ENCODE measurements at places on chromosomes 13 and 19. TPM values are rescaled to one million over a fixed set of nuclear protein-coding genes. Genes with fewer than 3 reads are reported as not detected.

- H3K36me3 ChIP-seq, result no peaks in the 10 kb centered on the region
- no peaks in the 10 kb centered on the region for H3K4me1 ChIP-seq
- no peak for DNase-seq
- no peak overlapping the region for H3K27ac ChIP-seq
- H3K4me3 ChIP-seq, result no peak overlapping the region
- no peaks in the 10 kb centered on the region for H3K27me3 ChIP-seq
Measured at GRCh38 chr13:46846726-46847125, 49.8 kb upstream of the ESD start.

- H3K36me3 ChIP-seq, result no peaks in the 10 kb centered on the region
- H3K4me1 ChIP-seq, result no peaks in the 10 kb centered on the region
- H3K27me3 ChIP-seq, result no peaks in the 10 kb centered on the region
- no peak overlapping the region for H3K27ac ChIP-seq
Measured at GRCh38 chr13:25699056-25699455, 327.3 kb downstream of the ATP8A2 start.

- peaks cover 28% of the 10 kb centered on the region for H3K36me3 ChIP-seq
- H3K4me3 ChIP-seq, result no peak overlapping the region
- DNase-seq, result no peak
- H3K27ac ChIP-seq, result peak overlapping the region; percentile 83
- no peaks in the 10 kb centered on the region for H3K27me3 ChIP-seq
- peaks cover 19% of the 10 kb centered on the region for H3K4me1 ChIP-seq
Measured at GRCh38 chr19:6457958-6458694, 1.5 kb downstream of the SLC25A23 start.

DNA sequence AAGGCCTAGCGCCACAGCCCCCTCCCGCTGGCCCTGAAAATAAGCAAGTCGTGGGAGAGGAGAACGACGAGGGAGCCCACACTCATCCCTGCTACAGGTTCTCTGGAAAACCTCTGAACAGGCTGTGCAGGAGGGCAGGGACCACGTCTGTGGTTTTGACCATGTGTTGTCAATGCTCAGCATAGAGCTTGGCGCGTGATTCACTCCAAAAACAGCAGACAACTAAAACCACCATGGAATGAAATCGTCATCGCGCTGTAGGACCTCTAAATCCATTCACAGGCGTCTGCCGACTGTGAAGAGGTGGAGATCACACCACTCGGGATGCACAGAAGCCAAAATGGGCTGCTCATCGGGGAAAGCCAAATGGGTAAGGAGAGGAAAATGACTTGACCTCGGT is 121.3 kb downstream of the COL4A1 start:
- H3K27ac ChIP-seq, result no peak overlapping the region
- DNase-seq, result no peak
- H3K27me3 ChIP-seq, result no peaks in the 10 kb centered on the region
- H3K36me3 ChIP-seq, result peaks cover 100% of the 10 kb centered on the region

- DNase-seq, result no peak
- no peaks in the 10 kb centered on the region for H3K36me3 ChIP-seq
- no peak overlapping the region for H3K27ac ChIP-seq
- no peak overlapping the region for H3K4me3 ChIP-seq
- no peaks in the 10 kb centered on the region for H3K27me3 ChIP-seq
Measured at GRCh38 chr19:31220540-31220939, 128.7 kb downstream of the TSHZ3 start.

- DNase-seq, result peak; percentile 53
- peaks cover 44% of the 10 kb centered on the region for H3K36me3 ChIP-seq
- no peak overlapping the region for H3K27ac ChIP-seq
- H3K27me3 ChIP-seq, result no peaks in the 10 kb centered on the region
Measured at GRCh38 chr13:20991741-20992520, 69.5 kb downstream of the LATS2 start.

DNA sequence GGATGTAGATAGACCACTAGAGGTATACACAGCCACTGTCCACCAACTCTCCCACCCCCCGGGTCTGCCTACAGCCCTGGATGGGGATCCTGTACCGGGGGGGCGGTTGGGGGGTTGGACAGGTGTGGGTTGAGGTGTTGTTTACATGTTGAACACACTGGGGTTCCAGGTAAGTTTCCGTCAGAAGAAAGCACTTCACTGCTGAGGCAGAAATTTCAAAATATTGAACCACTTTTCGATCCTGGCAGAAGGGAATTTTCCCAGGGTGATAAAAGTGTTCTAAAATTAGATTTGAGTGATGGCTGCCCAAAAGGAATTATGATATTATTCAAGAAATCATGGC is 6.6 kb upstream of the CEACAM16 start:
- H3K4me1 ChIP-seq, result peaks cover 30% of the 10 kb centered on the region
- no peak for DNase-seq

DNA sequence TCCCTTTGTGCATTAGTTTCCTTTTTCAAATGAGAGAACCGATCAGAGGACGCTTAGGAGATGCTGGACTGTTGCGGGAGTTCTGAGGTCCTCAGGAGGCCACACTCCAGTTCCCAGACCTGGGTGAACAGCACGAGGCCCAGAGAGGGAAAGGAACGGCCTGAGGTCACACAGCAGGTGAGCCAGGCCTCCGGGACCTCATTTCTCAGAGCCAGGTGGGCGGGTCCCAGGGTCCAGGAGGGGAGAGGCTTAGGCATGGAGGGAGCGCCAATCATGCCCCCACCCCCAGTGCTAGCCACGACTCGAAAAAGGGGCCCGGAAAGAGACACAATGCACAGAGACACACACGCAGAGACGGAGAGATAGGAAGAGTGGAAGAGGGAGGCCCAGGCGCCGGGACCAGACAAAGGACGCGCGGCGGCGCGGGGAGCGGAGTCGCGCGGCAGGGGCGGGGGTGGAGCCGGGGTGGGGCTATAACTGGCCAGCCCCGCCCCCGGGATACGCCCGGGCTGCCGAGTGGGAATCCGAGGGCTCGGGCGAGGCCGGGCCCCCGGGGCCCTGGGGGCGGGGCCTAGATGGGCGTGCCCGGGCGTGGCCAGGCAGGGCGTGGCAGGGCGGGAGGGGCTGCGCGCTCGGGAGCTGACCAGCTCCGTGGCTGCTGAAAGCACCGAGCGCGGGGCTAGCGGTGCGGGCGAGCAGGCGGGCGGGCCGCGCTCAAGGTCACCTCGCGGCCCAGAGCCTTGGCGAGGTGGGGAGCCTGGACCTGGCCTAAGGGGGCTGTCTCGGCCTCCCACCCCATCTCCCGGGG is 1.6 kb downstream of the ELAVL3 start:
- peaks cover 42% of the 10 kb centered on the region for H3K4me1 ChIP-seq
- no peaks in the 10 kb centered on the region for H3K36me3 ChIP-seq
- H3K27ac ChIP-seq, result no peak overlapping the region
- no peak overlapping the region for H3K4me3 ChIP-seq
- DNase-seq, result no peak
- peaks cover 32% of the 10 kb centered on the region for H3K27me3 ChIP-seq

DNA sequence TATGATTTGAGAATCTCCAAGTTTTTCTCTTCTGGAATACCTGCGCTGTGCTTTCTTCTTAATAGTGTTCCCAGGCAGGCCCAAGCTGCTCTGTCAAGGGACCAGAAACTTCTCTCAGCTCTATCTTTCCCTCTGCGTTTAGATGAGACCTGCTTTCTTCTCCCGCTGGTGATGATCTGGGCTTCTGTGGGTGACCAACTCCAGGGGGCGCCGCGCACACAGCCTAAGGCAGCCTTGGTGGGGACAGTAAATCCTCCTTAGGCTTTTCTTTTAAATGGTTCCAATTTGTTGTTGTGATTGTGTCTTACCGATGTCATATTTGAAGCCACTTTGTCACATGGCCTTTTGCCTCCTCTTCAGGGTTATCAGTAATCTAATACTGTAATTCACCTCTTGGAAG is 439.4 kb upstream of the KLF12 start:
- peaks cover 18% of the 10 kb centered on the region for H3K4me1 ChIP-seq
- no peaks in the 10 kb centered on the region for H3K36me3 ChIP-seq
- no peak overlapping the region for H3K4me3 ChIP-seq
- H3K27ac ChIP-seq, result no peak overlapping the region

GRCh38 chr13:48096670-48097069 is 1.8 kb upstream of the MED4 start:
- no peak overlapping the region for H3K27ac ChIP-seq
- no peaks in the 10 kb centered on the region for H3K4me1 ChIP-seq
- no peak for DNase-seq
- no peaks in the 10 kb centered on the region for H3K36me3 ChIP-seq
- no peak overlapping the region for H3K4me3 ChIP-seq

GRCh38 chr13:32427852-32428580 is at the start of gene N4BP2L1:
Gene N4BP2L1 (minus strand): TSS chr13:32428130. CDS start chr13:32428082, 48 bp downstream.
- no peaks in the 10 kb centered on the region for H3K4me1 ChIP-seq
- peak within 1 kb of the TSS; percentile 64 for H3K4me3 ChIP-seq
- peak; percentile 82 for DNase-seq
- peaks cover 5% of the 10 kb centered on the region for H3K36me3 ChIP-seq

DNA sequence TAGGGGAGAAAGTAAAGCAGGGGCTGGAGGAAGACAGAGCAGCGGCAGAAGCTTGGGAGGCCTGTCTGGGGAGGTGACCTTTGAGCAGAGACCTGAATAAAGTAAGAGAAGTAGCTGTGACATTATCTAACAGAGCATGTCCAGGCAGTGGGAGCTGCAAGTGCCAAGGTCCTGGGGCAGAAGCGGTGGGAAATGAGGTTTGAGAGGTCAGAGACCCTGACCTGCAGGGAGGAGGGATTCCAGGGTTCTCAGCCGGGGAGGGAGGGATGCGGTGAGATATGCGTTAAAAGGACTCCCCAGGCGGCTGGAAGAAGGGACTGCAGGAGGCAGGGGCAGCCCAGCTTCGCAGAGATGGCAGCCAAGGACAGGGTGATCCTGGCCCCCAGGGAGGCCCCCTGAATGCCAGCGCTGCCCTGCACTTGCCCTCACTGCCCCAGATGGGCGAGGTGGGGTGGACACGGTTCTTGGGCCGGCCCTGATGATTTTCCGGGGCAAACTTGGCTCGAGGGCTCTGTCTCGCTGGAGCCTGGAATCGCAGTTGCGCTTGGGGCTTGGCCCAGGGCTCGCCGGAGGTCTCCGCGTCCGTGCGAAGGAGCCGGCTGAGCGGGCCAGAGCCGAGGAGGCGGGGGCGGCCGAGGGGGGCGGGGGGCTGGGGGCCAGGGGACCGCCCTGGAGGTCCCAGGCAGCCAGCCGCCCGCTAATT is 3.2 kb downstream of the CRLF1 start:
- peak overlapping the region; percentile 1 for H3K27ac ChIP-seq
- H3K4me3 ChIP-seq, result no peak overlapping the region
- peaks cover 27% of the 10 kb centered on the region for H3K27me3 ChIP-seq
- H3K4me1 ChIP-seq, result no peaks in the 10 kb centered on the region

DNA sequence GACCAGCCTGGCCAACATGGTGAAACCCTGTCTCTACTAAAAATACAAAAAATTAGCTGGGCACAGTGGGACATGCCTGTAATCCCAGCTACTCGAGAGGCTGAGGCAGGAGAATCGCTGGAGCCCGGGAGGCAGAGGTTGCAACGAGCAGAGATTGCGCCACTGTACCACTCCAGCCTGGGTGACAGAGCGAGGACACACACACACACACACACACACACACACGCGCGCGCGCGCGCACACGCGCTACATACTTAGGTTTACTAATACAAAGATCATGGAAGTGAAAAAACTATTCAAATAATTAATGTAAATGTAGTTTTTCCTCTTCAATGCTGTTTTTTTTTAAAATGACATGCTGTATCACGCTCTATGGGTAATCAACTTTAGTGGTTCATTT is 58.5 kb upstream of the ZDHHC20 start:
- H3K4me3 ChIP-seq, result no peak overlapping the region
- no peak overlapping the region for H3K27ac ChIP-seq
- H3K36me3 ChIP-seq, result peaks cover 31% of the 10 kb centered on the region
- H3K27me3 ChIP-seq, result no peaks in the 10 kb centered on the region
- H3K4me1 ChIP-seq, result no peaks in the 10 kb centered on the region

- peaks cover 7% of the 10 kb centered on the region for H3K27me3 ChIP-seq
- no peak for DNase-seq
- H3K4me1 ChIP-seq, result no peaks in the 10 kb centered on the region
- no peak overlapping the region for H3K4me3 ChIP-seq
Measured at GRCh38 chr13:96091164-96092117, 1.5 kb downstream of the HS6ST3 start.

DNA sequence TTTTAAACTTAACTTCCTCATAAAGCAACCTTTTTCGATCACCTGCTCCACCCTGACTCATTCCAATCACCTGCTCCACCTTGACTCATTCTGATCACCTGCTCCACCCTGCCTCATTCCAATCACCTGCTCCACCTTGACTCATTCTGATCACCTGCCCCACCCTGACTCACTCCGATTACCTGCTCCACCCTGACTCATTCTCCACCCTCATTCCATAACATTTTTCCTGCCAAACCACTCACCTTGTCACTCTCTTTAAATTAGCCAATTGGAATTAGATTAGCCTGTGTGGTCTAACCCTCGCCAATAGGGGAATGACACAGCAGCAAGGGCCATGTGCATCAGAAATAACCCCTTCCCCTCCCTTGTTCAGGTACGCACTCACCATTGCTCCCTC is 31.9 kb upstream of the ZNF83 start:
- H3K4me3 ChIP-seq, result no peak overlapping the region
- DNase-seq, result no peak
- H3K4me1 ChIP-seq, result no peaks in the 10 kb centered on the region
- H3K27me3 ChIP-seq, result no peaks in the 10 kb centered on the region
- no peaks in the 10 kb centered on the region for H3K36me3 ChIP-seq
- no peak overlapping the region for H3K27ac ChIP-seq

DNA sequence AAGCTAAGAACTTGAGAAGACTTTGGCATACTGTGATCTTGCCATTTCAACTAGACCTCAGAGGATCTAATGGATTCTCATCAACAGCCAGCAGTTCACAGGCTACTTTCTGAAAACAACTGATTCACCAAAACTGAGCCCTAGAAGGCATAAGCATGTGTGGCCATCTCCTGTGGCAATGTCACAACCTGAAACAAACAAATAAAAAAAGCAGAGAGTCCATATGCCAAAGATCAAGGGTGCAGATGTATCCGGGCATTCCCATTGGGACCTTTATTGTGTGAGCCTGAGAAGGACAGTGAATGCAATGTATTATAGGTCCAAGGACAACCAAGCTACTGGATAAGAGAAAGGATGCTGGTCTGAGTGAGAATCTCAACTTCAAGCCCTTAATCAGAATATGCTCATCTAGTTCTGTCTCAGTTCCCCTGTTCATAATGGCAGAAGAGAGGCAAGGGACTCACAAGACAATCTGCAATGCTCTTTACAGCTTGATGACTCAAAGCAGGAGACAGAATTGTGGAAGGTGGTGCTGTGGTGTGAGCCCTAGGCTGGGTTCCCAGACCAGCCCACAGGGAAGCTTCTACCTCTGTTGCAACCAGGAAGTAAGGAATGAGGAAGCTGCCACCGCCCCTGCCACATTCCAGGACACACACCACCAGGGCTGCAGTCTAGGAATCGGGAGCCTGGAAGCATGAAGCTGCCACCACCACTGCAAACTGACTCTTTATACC is 133.7 kb downstream of the RAP2A start:
- H3K27ac ChIP-seq, result no peak overlapping the region
- no peaks in the 10 kb centered on the region for H3K36me3 ChIP-seq
- DNase-seq, result peak; percentile 61

DNA sequence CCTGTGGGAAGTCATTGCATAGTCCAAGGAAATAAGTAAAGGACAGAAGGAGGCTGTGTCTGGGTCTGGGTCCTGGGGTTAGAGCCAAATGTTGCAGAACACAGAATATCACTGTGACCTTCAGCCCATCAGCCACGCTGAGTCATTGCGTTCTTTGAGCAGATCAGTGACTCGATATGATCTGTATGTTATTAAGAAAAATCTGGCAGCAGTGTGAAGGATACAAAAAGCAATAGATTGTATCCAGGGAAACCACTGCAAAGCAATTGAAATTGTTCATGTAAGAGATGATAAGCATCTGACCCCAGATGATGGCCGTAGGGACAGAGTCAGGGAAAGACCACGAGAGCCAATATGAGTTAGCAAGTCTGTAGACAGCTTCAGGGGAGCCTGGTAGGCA is 1575.1 kb upstream of the SLC10A2 start:
- no peaks in the 10 kb centered on the region for H3K36me3 ChIP-seq
- no peaks in the 10 kb centered on the region for H3K27me3 ChIP-seq
- no peak overlapping the region for H3K27ac ChIP-seq

SIGLECL1 gene
- total RNA-seq, result not detected

TNFRSF19 gene
- total RNA-seq, result 32.2 TPM

UFM1 gene
- 20.7 TPM for total RNA-seq

CALR3 gene
- total RNA-seq, result not detected

SIGLEC5 gene
- total RNA-seq, result 1.7 TPM
